Gastroesophageal sphincter (tissue), 4 donors: ENCODE measurements at places on chromosomes 5 and 9. TPM values are rescaled to one million over a fixed set of nuclear protein-coding genes. Genes with fewer than 3 reads are reported as not detected.

DNA sequence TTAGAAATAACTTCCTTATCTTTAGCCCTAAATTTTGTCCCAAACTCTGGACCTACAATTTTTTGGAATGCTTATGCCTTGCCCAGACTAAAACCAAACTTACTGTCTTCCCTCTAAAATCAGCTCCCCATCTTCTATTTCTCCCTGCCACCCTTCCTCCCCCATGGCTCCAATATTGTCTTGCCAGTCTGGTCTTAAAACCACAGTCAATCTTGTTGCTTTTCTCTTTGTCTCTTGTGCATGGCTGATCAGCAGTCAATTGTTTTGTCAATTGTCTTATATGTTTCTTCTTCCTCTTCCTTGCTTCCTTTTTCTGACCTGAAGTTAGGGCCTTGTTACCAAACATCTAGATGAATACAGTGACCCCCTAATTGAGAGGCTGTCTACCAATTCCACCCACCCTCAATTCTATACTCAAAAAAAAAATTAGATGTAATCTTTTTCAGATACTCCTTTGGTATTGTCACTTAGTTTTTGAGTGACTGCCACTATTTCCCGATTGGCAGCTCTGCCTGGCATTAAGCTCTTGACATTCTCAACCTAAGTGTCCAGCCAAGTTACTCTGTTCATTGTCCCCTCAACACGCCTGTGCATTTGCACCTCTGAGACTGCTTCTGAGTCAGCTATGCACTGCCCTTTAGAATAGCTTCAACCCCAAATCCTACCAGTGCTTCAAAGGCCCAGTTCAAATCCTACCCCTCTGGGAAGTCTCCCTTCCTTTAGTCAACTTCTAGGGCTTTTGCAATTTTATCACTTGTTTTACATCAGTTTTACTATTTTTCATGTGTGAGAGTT, 2.5 kb downstream of the PDCD1LG2 start:
- ATAC-seq: no peak

DNA sequence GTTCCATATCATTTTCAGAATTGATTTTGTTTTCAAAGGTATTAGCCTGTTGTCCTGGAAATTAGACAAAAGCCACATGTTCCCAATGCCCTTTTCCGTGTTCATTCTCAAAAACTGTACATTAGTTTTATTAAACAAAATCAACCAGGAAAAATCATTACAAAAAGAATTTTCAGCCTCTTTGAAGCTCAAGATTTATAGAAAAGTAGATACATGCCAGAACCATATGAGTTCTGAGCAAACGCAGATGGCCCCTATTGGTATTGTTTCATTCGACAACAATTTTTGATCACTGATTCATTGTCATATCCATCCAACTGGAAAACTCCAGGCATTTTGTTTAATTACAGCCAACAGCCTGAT, 148.5 kb upstream of the GRAMD2B start:
- ATAC-seq: no peak

- no peak for ATAC-seq
Measured at GRCh38 chr9:34310215-34310614, 18.9 kb downstream of the KIF24 start.

- peak; percentile 47 for ATAC-seq
Measured at GRCh38 chr5:171595801-171596231, 176.4 kb downstream of the FGF18 start.

DNA sequence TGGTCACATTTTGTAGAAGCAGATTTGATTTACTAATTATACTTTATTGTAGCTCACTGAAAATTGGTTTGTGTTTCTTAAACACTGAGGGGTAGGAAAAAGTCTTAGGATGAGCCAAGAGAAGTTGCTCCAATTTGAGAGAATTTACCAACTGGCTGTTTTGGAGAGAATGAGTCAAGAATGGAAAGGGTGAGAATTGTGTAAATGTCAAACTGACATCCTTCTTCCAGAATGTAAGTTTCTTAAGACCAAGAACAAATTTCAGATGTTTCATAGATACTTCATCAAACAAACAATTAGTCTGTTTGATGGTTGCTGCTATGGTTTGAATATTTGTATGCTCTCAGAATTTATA, 106.2 kb upstream of the TXNDC8 start:
- ATAC-seq: peak; percentile 24

- ATAC-seq: no peak
Measured at GRCh38 chr9:99187311-99187710, 34.4 kb downstream of the ALG2 start.

- ATAC-seq: no peak
Measured at GRCh38 chr5:84494453-84494852, 109.8 kb upstream of the EDIL3 start.

GRCh38 chr5:72834924-72835323, 18.5 kb downstream of the TNPO1 start:
- ATAC-seq: no peak

DNA sequence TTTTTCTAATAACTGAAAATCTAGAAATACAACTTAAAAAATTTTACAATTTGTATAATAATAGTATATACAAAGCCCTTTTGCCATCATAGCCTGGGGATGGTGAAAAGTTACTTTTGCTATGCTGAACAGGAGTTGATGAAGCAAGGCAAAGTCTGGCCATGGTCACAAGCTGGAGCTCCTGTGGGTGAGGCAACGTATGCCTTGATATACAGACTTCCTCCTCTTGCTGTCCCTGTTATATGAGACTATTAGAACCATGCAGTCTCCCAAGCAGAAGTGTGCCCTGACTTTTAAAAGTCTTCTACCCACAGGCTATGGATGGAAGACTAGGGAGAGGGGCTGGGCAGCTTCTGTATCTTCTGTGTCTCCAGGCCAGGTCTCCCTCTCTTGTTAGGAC, 15.7 kb downstream of the FAM151B start:
- ATAC-seq: no peak

- ATAC-seq: no peak
Measured at GRCh38 chr5:132943362-132944022, 19.9 kb downstream of the AFF4 start.

- no peak for ATAC-seq
Measured at GRCh38 chr9:98491828-98492227, 216.9 kb downstream of the GABBR2 start.

DNA sequence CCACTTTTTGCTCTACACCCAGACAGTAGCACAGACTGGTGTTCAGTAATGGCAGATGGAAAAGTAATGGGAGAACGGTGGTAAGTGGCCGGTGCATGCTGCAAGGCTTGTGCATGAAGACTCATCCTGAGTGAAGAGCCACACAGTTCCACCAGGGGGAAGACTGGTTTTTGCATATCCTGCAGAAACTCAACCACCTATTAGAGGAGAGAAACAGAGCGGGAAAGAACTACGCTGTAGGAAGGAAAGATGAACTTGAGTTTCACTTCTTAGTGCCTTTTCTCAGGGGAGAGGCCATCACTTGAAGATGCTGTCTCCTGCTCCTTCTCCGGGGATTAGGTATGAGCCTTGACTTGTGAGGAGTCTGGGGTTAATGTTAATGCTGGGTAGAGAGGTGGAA, 9.4 kb upstream of the PRSS3 start:
- no peak for ATAC-seq

DNA sequence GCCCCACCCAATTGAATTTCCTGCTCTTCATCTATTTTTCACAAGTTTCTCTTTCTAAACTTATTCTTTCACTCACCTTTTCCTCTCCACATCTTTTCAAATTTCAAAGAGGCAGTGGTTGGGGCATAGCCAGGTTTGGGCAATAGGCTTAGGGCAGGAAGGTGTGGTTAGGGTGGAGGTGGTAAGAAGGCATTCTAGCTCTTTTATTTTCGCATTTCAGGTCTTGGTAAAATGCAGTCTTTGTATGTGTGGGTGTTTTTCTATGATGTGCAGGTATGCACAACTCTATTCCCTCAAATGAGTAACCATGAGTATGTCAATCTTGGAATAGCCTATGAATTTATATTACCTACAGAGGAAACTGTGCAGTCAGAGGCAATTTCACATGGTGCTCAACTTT, 129.8 kb upstream of the IFNE start:
- ATAC-seq: no peak

GRCh38 chr9:126609711-126610388, 3.9 kb upstream of the LMX1B start:
- ATAC-seq: no peak

- ATAC-seq: no peak
Measured at GRCh38 chr5:73307645-73308355, 134.8 kb downstream of the TMEM174 start.

- peak; percentile 34 for ATAC-seq
Measured at GRCh38 chr5:139651043-139651834, 3.1 kb downstream of the CXXC5 start.

DNA sequence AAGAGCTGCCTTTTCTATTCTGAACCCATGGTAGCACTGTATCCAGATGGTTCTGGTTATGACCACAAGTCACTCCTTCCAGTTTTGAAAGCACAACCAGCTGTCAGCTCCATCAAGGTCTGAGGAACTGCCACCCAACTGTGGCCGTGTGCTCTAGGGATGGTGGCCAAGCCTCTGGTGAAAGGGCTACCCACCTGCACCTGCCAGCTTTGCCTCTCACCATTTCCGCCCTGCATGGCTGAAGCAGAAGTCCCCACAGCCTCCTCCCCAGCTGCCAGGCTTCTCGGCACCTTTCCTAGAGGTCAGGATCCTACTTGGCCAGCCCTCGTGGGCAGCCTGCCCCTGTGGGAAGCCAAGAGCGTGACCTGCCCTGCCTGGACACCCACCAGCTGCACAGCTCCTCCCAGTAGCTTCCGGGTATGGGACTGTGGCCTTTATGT, 16.8 kb downstream of the SEMA5A start:
- no peak for ATAC-seq

GRCh38 chr5:75006865-75007822, 45.2 kb downstream of the GCNT4 start:
- ATAC-seq: no peak

- ATAC-seq: no peak
Measured at GRCh38 chr5:167219298-167219697, 1072.1 kb upstream of the WWC1 start.

- ATAC-seq: no peak
Measured at GRCh38 chr5:891117-891836, 1.3 kb downstream of the BRD9 start.

The FOXD1 gene
- total RNA-seq: 13.9 TPM

The SLC34A3 gene
- total RNA-seq: not detected

The KIAA1958 gene
- 3.5 TPM for total RNA-seq

The ARL14EPL gene
- not detected for total RNA-seq

The ADGRD2 gene
- total RNA-seq: not detected

The ZNF354C gene
- 14.8 TPM for total RNA-seq

The DBH gene
- total RNA-seq: not detected

The SLC45A2 gene
- not detected for total RNA-seq

The ANGPTL2 gene
- 51.5 TPM for total RNA-seq

The MOB3B gene
- total RNA-seq: 10.2 TPM

The IL9 gene
- total RNA-seq: not detected

The CATSPER3 gene
- 0.78 TPM for total RNA-seq

The HAVCR1 gene
- total RNA-seq: 1.1 TPM
